Stimulated activated CD8-positive, alpha-beta memory T cell treated with anti-CD3 and anti-CD28 coated beads, Interleukin-4, amount 100 ng/mL, for 48 hours (primary cell): ENCODE measurements at places on chromosomes 16 and 17.
A peak's percentile ranks its signal among the peaks of the same experiment; 100 is the strongest.

GRCh38 chr17:61253362-61253761 is 146.3 kb upstream of the TBX2 start:
- DNase-seq, result no peak

- DNase-seq, result peak; percentile 84
These were observed 1.3 kb downstream of the RAB37 start for GRCh38 chr17:74738051-74738996.

DNA sequence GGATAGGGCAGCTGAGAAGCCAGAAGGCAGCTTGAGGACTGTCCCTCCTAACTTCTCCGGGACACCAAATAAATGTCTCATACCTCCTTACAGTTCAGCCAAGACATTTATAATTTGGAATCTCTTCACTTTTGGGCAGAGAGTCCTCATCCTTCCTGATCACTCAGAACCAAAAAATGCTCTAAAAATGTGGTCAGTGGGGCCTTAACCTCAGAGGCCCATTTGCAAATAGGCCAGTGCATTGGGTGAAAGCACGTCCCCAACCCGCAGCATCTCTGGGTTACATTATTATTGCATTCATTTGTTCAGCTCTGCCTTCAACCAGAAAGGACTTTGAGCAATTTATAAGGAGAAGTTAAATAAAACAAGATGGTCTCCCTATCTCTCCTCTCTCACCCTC is 112.4 kb upstream of the IRX3 start:
- DNase-seq, result no peak

DNA sequence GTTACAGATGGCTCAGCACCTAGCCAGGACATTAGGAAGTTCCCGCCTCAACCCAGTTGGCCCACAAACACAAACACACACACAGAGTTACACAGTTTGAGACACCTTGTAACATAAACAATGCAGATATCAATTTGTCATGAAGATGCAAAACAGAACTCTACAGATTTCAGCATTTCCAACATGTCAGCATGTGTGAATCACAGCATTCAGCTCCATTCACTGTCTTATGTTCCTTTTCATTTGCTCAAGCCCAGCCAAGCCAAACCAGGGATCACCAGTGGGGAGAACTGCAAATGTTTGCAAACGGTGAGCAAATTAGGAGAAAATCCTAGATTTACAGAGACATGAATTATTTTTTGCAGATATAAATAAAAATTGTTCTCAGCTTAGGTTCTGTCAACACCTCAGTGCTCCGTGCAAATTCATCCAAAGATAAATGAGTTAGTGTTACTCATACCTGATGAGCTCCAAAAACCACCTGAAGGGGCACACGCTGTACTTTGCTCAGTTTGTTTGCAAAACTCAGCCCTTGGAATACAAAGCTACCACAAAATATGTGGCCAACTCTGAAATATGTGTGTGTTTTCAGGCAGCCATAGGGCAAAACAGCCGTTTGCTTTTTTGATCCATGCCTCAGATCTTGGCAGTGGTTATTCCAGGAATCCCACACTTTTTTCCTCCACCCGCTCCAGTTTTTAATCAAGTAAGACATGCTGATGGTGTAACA is 16.3 kb upstream of the COX10 start:
- no peak for DNase-seq

DNA sequence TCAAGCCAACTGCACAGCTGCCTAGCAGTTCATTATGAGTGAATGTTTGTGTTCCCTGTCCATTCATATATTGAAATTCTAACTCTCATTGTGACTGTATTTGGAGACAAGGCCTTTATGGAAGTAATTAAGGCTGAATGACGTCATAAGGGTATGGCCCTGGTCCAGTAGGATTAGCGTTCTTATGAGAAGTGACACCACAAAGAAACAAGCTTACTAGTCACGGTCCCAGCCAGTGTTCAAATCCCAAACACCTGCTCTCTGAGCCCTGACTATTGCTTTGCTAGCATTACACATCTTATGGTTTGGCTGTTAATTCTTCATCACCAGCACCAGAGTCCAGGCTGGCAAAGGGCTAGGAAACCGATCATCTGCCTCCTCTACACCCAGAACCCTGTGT is 2.2 kb downstream of the ZNF668 start:
- DNase-seq, result no peak

DNA sequence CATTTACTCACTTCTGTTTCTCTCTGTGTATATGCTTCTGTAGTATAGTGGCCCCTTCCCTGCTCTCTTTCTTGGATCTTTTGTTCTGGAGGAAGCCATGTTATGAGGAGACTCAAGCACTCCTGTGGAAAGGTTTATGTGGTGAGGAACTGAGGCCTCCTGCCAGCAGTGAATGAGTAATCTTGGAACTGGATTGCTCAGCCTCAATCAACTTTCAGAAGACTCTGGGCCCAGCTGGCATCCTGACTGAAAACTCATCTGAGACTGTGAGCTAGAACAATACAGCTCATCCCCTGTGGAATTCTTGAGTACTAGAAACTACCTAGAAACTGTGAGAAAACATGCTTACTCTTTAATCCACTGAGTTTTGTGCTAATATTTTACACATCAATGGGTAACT is 133.1 kb upstream of the ZKSCAN2 start:
- no peak for DNase-seq

GRCh38 chr16:19883966-19884485 is 622 bp downstream of the GPRC5B start:
- DNase-seq, result no peak

DNA sequence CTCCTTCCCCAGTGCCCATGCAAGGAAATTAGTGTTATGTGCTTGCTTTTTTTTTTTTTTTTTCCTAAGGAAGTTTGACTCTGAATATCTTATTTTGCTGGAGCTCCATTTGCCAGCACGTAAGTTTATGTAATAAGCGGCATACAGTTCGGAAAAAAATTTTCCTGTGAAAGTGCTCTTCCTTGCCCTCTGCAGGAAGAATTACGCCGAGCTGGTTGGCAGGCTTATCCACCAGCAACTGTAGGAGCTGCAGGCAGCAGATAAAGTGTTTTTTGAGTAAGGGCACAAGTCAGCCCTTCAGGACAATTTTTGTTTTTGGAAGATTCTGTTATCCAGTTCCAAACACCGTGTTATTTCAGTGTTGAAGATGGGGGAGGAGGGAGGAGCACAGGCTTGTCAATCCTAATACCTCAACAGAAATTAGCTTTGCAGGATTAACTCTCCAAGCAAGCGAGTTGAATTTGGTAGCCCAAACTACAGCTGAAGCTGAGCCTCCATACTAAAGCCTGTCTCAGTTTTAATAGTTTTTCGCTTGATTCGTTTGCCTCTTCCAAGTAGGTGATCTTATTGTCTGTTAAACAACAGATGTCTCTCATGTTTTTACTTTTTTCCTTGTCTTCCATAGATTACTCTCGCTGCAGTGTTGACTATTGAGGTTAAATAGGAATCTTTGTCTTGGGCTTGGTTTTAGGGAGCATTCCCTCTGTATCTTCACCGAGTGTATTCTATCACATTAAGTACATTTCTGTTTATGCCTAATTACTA is 1.1 kb downstream of the SPECC1 start:
- DNase-seq, result no peak

DNA sequence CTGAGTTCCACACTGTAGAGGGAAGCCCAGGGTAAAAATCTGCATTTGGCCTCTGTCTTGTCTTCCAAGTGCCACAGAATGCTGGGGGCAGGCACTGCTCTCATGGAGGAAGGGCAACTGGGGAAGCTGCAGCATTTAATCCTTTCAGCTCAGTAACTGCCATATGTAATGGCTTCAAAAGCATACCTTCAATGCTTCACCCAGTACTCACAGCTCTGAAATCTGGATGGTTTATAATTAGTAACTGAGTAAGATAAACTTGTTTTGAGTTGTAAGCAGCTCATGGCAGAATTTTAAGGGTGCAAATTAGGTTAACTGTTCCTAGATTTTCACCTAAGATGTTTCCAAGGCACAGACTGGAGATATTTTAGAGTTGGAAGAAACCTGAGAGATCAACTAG is 24.5 kb downstream of the PMP22 start:
- DNase-seq, result no peak

DNA sequence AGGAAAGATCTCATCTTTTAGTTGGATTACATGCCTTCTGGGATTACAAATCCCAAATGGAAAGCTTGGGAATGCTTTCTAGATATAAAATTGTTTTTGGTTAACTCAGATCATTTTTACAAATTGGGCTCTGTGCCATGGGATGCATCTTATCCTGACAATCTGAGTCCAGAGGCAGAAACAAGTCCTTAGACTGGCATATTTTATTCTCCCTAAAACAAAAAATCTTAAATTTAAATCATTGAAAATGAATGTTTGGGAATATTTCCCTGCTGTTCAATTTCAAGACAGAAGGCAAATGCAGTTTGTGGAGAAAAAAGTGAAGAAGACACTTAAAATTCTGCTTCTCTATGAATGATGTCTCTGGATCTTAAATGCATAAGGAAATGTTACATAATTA is 456.6 kb upstream of the GOT2 start:
- DNase-seq, result no peak

DNA sequence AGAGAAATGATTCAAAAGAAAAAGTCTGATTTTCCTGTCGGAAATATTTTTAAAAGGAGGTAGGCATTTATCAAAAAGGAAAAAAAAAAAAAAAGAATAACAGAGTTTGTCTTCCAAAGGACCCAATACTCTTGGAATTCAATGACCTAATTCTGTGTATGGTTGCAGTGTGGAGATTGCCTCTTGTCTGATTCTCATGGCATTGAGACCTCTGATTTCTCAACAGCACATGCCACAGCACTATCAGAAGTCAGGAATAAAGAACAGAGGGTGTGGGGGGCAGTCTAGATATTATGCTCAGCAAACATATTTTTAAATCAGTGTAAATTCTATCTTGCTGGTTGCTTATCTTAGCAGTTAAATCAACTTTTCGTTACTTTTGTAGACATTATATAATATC is 81.3 kb upstream of the SOX9 start:
- no peak for DNase-seq

GRCh38 chr17:75273977-75274708 is 3.1 kb upstream of the MIF4GD start:
- DNase-seq, result no peak

DNA sequence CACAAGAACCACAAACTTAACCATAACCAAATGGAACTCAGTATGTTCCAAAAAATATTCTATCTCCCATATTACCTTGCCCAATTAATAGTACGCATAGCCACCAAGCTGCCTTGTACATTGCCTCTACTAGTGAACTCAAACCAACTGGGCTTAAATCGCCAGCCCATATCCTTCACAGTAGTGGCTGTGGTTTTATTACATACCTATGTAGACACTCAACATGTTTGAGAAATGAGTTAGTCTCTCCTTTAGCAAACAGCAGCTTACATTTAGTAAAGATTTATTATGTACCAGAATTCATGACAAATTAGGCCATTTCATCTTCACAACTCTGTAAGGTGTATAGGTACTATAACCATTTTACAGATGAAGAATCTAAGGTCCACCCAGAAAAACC is 41.4 kb downstream of the GRB2 start:
- no peak for DNase-seq

GRCh38 chr16:85466989-85467388 is 146.1 kb upstream of the GSE1 start:
- no peak for DNase-seq

DNA sequence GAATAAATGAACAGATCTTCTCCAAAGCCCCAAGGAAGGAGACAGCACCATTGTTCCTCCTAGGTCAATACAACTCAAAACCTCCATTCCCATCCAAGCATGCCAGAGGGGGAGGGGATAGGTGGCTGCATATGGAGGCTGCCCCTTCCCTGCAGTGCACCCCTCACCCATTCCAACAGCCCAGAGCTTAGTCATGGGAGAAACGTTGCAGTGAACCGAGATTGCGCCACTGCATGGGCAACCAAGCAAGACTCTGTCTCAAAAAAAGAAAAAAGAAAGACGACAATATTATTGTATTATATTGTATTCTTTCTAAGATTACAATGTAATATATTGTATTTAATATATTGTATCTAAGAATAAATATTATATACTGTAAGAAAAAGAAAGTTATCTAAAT is 36.4 kb upstream of the CD300E start:
- no peak for DNase-seq

DNA sequence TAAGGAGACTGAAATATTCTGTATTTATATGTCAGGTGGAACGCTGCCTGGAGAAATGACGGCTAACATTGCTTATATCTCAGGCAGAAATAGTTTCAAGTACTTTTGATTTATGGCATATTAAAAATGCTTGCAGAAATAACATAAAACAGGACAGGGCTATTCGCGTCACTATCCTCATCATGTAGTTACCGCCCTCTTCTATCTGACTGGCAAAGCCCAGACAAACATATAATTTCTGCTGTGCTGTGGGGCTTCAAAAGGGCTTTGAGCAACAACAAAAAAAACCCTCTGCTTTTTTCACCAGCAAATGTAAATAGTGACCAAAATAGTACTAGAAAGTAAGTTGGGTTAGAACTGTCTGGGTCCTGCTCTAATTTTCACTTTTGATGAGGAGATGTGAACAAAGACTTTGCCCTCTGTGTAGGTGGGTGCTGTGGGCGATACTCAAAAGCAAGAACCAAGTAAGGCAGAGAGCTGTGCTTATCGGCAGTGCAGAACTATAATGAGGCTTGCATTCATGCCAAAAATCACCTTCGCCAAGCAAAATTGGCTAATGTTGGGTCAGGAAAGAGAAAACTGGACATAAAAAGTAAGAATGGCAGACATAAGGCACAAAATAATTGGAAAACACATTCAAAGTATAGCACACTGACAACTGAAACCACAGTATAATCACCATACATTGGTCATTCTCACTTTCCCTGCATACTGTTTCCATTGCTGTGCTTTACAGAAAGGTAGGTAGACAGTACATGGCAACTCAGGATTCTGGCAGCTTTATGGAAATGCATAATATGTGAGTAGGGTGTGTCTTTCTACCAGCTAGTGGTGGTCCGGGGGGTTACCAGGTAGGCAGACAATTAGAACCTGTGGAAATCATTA is 151.2 kb upstream of the AXIN2 start:
- DNase-seq, result no peak

GRCh38 chr17:79057737-79058385 is 16.8 kb upstream of the ENGASE start:
- no peak for DNase-seq

- no peak for DNase-seq
These were observed 35.1 kb downstream of the TMEM238L start for GRCh38 chr17:10768750-10769251.

DNA sequence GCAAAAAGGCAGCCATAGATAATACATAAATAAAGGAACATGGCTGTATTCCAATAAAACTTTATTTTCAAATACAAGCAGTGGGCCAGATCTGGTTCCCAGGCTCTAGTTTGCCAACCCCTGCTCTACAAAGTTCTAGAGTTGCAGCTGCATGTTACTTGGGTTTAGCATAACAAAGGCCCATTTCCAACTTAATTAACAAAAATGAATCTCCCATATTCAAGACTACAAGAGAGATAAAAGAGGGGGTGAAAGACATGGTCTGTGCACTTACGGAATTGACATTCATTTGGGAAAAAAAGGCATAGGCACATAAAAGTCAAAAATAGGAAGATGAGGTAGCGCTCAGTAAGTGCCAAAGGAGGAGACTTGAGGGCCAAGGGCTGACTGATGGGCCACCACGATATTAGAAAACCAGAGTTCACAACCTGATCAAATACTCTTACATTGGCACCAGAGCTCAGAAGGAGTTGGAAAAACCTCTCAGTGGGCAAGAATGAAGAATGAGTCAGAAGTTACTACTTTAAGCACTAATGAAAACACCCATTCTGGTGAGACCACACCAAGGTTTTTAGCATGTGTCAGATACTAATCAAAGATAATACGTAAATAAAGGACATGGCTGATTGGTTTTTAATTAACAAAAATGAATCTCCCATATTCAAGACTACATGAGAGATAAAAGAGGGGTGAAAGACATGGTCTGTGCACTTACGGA is 164.0 kb downstream of the VPS53 start:
- no peak for DNase-seq

- DNase-seq, result no peak
These were observed 254.0 kb downstream of the KATNIP start for GRCh38 chr16:27803775-27804549.

GRCh38 chr17:385178-385835 is 32.7 kb upstream of the RPH3AL start:
- DNase-seq, result peak; percentile 39
